ENCODE measurements at places on chromosomes 5 and 9.
A peak's percentile ranks its signal among the peaks of the same experiment; 100 is the strongest.

DNA sequence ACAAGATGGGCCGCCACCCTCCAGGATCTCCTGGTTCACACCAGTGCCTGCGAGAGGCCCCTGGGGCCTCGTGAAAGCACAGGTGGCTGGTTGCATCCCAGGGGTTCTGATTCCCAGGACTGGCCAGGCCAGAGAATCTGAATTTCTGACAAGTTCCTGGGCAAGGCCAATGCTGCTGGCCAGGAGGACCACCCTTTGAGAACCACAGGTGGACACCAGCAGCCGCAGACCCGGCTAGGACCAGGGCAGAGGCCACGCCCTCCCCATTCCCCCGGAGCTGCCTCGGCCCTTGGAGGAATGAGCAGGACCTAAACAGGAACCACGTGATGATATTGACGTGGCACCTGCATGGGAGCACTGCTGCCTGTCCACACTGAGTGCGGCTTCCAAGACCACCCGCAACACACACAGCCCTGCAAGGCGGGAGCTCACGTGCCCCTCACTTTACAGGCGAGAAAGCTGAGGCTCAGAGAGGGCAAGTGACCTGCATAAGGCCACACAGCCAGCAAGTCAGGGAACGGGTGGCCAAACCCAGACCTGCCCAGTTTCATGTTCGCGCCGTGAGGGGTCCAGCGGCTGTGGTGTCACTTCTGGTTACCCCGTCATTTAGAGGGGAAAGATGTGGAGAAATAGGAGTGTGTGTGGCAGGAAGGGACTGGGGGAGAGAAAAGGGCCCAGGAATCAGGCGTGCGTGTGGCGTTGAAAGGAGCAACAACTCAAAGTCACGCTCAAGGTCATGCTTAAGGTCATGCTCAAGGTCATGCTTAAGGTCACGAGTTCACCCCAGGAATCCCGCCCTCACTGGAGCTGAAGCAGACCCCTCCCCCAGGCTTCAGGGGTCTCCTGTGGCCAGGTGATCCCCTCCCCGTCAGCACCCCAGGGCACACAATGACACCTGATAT is 105.9 kb upstream of the IER5L start:
- no peaks in the 10 kb centered on the region for H3K36me3 ChIP-seq
- H3K4me3 ChIP-seq: no peak overlapping the region
- no peak overlapping the region for H3K27ac ChIP-seq
- DNase-seq: no peak

GRCh38 chr9:37977851-37978480 is 74.0 kb upstream of the SLC25A51 start:
- no peak overlapping the region for H3K27ac ChIP-seq
- no peaks in the 10 kb centered on the region for H3K27me3 ChIP-seq
- DNase-seq: no peak
- H3K4me3 ChIP-seq: no peak overlapping the region
- no peaks in the 10 kb centered on the region for H3K4me1 ChIP-seq

GRCh38 chr5:6576861-6577501 is 55.9 kb downstream of the NSUN2 start:
- no peak overlapping the region for H3K4me3 ChIP-seq
- DNase-seq: no peak
- H3K27me3 ChIP-seq: no peaks in the 10 kb centered on the region
- H3K36me3 ChIP-seq: no peaks in the 10 kb centered on the region
- H3K27ac ChIP-seq: no peak overlapping the region
- H3K4me1 ChIP-seq: no peaks in the 10 kb centered on the region

GRCh38 chr5:86749841-86750240 is 132.1 kb downstream of the COX7C start:
- no peak for DNase-seq
- H3K4me1 ChIP-seq: no peaks in the 10 kb centered on the region
- H3K36me3 ChIP-seq: no peaks in the 10 kb centered on the region
- no peaks in the 10 kb centered on the region for H3K27me3 ChIP-seq
- H3K27ac ChIP-seq: no peak overlapping the region
- H3K4me3 ChIP-seq: no peak overlapping the region

GRCh38 chr5:31863991-31864411 is 225.1 kb downstream of the PDZD2 start:
- no peak overlapping the region for H3K27ac ChIP-seq
- peaks cover 28% of the 10 kb centered on the region for H3K4me1 ChIP-seq
- no peaks in the 10 kb centered on the region for H3K36me3 ChIP-seq
- H3K4me3 ChIP-seq: no peak overlapping the region
- DNase-seq: no peak

DNA sequence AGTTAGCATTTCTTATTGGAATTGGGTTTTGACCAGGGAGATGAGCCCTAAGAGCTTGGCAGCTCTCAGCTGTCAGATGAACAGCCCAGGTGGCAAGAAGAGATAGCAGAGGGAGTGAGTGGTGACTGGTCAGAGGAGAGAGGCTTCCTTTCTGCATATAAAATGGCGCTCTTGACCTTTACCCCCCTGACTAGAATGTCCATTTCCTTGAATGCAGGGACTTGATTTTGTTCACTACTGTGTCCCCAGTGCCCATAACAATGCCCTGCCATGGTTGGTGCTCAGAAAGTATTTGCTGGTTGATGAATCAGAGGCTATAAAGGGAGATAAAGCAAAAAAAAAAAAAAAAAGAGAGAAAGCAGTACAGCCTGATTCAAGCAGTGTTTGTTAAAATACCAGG is 7.2 kb downstream of the CHMP5 start:
- H3K36me3 ChIP-seq: peaks cover 3% of the 10 kb centered on the region
- no peak for DNase-seq
- H3K27ac ChIP-seq: no peak overlapping the region
- peaks cover 7% of the 10 kb centered on the region for H3K4me1 ChIP-seq

GRCh38 chr9:125254231-125254630 is 7.4 kb upstream of the GAPVD1 start:
- no peaks in the 10 kb centered on the region for H3K36me3 ChIP-seq
- H3K27me3 ChIP-seq: no peaks in the 10 kb centered on the region
- H3K4me1 ChIP-seq: no peaks in the 10 kb centered on the region

DNA sequence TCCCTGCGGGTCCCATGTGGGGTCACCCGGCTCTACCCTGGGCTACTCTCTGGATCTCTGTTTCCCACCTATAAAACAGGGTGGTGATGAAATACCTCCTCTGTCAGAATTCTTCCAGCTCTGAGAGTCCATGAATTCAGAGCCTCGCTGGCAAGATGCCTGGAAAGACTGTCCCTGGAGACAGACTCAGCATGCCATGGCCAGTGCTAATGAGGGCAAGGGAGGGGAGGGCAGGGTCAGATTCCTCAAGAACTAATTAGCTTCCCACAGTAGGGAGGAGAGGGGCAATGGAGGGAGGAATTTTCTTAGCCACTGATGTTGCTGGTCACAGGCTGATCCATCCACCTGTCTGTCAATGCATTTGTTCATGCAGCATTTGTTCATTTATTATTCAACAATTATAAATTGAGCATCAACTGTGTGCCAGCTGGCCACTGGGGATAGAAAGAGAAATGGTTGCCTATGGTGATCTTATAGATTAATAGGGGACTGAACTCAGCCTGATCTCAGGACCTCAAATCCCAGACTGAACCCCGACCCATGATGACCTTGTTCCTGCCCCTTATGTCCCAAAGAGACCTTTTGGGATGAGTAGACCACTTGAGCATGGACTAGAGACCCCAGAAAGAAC is 4.7 kb downstream of the SYNPO start:
- H3K4me3 ChIP-seq: no peak overlapping the region
- peaks cover 19% of the 10 kb centered on the region for H3K36me3 ChIP-seq
- H3K27ac ChIP-seq: peak overlapping the region; percentile 17
- peak; percentile 57 for DNase-seq

DNA sequence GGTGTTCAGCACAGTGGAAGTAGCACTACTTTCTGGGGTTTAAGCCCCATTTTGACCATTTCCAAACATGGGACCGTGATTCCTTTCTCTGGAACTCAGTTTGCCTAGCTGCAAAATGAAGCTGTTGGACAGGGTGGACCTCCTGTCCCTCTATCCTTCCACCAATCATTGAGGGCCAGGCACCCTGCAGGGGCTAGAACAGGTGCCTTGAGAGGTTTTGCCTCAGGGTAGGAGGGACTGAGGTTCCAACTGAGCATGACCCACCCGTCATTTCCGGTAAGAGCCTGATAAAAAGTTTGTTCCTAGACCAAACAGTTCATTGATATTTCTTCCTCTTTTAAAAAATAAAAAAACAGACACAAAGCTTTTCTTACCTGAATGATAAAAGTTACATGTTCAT is 116.5 kb downstream of the MVB12B start:
- peaks cover 7% of the 10 kb centered on the region for H3K4me1 ChIP-seq
- H3K36me3 ChIP-seq: peaks cover 8% of the 10 kb centered on the region
- no peak for DNase-seq
- no peak overlapping the region for H3K27ac ChIP-seq
- no peaks in the 10 kb centered on the region for H3K27me3 ChIP-seq

- DNase-seq: no peak
- H3K27ac ChIP-seq: no peak overlapping the region
- no peaks in the 10 kb centered on the region for H3K4me1 ChIP-seq
- H3K27me3 ChIP-seq: no peaks in the 10 kb centered on the region
- no peaks in the 10 kb centered on the region for H3K36me3 ChIP-seq
- no peak overlapping the region for H3K4me3 ChIP-seq
These were observed 39.3 kb upstream of the OLFM1 start for GRCh38 chr9:135048046-135048757.

GRCh38 chr9:133589454-133590227 is 19.5 kb downstream of the FAM163B start:
- no peak overlapping the region for H3K27ac ChIP-seq
- no peak overlapping the region for H3K4me3 ChIP-seq
- H3K27me3 ChIP-seq: peaks cover 37% of the 10 kb centered on the region
- no peak for DNase-seq

DNA sequence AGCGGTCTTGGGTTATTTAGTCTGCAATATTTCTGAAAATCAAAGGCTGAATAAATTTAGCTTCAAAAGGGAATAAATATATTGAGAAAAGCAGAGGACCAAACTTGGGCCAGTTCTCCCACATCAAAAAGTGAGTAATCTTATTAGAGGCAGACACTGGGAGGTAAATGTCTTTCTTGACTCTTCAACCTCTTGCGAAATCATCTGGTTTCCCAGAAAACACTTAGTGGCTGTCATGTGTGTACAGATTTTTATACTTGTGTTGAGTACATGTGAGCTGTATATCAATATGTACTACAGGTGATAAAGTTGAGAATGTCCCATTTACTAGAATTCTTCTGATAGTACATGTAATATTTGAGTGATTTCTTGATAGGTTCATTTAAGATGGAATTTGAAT is 454.9 kb downstream of the PRR16 start:
- DNase-seq: no peak
- H3K4me1 ChIP-seq: no peaks in the 10 kb centered on the region
- no peaks in the 10 kb centered on the region for H3K36me3 ChIP-seq
- no peak overlapping the region for H3K4me3 ChIP-seq
- H3K27ac ChIP-seq: no peak overlapping the region

DNA sequence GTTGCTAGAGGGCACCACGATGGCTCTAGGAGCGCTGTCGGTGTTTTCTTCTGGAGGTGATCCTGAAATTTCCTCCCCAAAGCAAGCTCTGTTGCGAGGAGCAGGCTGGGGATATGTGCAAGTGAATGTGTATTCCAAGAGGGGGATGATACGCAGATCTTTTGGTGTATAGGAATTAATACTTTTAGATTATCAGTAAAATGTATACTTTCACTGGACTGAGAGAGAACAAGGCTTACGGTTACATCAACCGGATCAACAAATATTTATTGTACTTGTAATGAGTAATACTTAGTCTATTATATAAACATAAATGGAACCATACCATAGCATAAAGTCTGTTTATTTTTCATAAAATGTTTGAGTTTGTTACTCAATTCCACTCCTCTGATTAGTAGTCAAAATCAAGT is 632 bp upstream of the PRKAA1 start:
- peak overlapping the region; percentile 97 for H3K27ac ChIP-seq
- H3K4me1 ChIP-seq: peaks cover 10% of the 10 kb centered on the region
- H3K4me3 ChIP-seq: peak overlapping the region; percentile 100
- no peak for DNase-seq

- DNase-seq: no peak
- no peak overlapping the region for H3K4me3 ChIP-seq
- no peaks in the 10 kb centered on the region for H3K36me3 ChIP-seq
These were observed 39.7 kb downstream of the SUB1 start for GRCh38 chr5:32625106-32625505.

DNA sequence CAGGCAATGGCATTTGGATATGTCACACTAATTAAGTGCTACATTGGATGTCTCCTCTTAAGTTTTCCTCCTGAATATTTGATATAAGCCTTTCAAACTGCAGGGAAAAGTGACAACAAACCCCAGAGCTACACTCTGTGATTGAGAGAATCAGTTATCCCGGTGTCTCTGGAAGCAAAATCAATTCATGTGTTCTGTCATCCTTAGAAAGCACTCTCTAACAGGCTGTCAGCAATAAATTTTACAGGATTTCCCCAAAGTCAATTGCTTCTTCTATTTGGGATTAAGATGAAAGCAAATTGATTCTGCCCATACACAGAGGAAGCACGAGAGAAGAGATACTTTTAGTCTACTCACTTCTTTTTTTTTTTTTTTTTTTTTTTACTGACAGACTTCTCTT is 332.4 kb downstream of the CDH18 start:
- no peak overlapping the region for H3K27ac ChIP-seq
- H3K27me3 ChIP-seq: no peaks in the 10 kb centered on the region
- H3K36me3 ChIP-seq: no peaks in the 10 kb centered on the region

- no peaks in the 10 kb centered on the region for H3K36me3 ChIP-seq
- no peak for DNase-seq
- H3K27me3 ChIP-seq: no peaks in the 10 kb centered on the region
These were observed 5.1 kb upstream of the RALGDS start for GRCh38 chr9:133125941-133126696.

GRCh38 chr5:10682801-10683525 is 78.1 kb downstream of the DAP start:
- no peak overlapping the region for H3K27ac ChIP-seq
- peaks cover 69% of the 10 kb centered on the region for H3K36me3 ChIP-seq
- no peak for DNase-seq
- no peaks in the 10 kb centered on the region for H3K4me1 ChIP-seq

DNA sequence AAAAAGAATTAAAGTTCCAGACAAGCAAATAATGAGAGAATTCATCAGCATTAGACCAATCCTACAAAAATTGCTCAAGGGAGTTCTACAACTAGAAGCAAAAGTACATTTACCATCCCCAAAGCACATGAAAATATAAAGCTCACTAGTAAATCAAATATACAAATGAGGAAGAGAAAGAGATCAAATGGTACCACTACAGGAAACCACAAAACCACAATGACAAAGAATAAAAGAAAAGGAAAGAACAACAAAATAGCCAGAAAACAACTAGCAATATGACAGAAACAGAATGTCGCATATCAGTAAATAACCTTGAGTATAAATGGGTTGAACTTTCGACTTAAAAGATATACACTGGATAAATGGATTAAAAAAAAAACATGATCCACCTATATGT is 739.0 kb downstream of the DTWD2 start:
- no peak for DNase-seq
- no peaks in the 10 kb centered on the region for H3K4me1 ChIP-seq
- H3K36me3 ChIP-seq: no peaks in the 10 kb centered on the region
- H3K4me3 ChIP-seq: no peak overlapping the region
- no peak overlapping the region for H3K27ac ChIP-seq

GRCh38 chr9:78030553-78031443 is 813 bp downstream of the GNAQ start:
- H3K36me3 ChIP-seq: no peaks in the 10 kb centered on the region
- H3K4me1 ChIP-seq: no peaks in the 10 kb centered on the region
- H3K27me3 ChIP-seq: no peaks in the 10 kb centered on the region
- H3K4me3 ChIP-seq: peak overlapping the region; percentile 84
